ENCODE measurements at places on chromosomes 6 and 20. TPM values are rescaled to one million over a fixed set of nuclear protein-coding genes. Genes with fewer than 3 reads are reported as not detected.

SLC22A2 gene
- total RNA-seq, result not detected

DEFB132 gene
- total RNA-seq, result not detected

ARMH2 gene
- not detected for total RNA-seq

LINC00237 gene
- total RNA-seq, result 2.8 TPM

EBF4 gene
- total RNA-seq, result 24.1 TPM

PRSS35 gene
- 2.5 TPM for total RNA-seq

PNLDC1 gene
- total RNA-seq, result not detected

ADGB gene
- 0.31 TPM for total RNA-seq

TIAM2 gene
- 275 TPM for total RNA-seq

PARD6B gene
- 9.4 TPM for total RNA-seq

SMOC2 gene
- total RNA-seq, result 1.3 TPM

ID4 gene
- total RNA-seq, result 82.0 TPM

PPP1R16B gene
- 11.6 TPM for total RNA-seq

SNAP91 gene
- total RNA-seq, result 135 TPM

TNF gene
- not detected for total RNA-seq

CLVS2 gene
- total RNA-seq, result 70.1 TPM

ZC3H12D gene
- 0.31 TPM for total RNA-seq

TAAR8 gene
- total RNA-seq, result not detected

CTSZ gene
- 10.3 TPM for total RNA-seq
